Stimulated activated CD8-positive, alpha-beta memory T cell treated with anti-CD3 and anti-CD28 coated beads, Interleukin-7, amount 100 ng/mL, for 48 hours (primary cell): ENCODE measurements at places on chromosomes 1 and 21.
A peak's percentile ranks its signal among the peaks of the same experiment; 100 is the strongest.

- no peak for DNase-seq
Observed at GRCh38 chr1:246218686-246219085, 288.4 kb downstream of the SMYD3 start.

GRCh38 chr1:85707267-85707989, 805 bp downstream of the ZNHIT6 start:
- DNase-seq = no peak

DNA sequence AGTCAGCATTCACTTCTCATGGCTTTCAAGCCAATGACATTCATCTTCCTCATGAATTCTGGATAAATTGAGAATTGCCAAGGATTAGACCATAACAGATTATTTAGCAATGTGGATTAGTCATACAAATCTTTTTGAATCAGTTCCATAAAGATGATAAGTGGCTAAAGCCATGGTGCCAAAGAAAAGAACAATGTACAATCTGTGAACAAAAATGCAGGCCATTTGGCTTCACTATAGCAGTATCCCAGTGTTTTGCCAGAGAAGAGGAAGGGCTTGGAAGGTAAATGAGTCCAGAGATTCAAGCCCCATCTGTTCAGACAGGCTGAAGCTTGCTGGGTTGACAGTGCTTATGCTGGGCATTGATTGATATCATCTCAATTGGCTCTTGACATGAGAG, 376.4 kb upstream of the LRRC7 start:
- DNase-seq = no peak

DNA sequence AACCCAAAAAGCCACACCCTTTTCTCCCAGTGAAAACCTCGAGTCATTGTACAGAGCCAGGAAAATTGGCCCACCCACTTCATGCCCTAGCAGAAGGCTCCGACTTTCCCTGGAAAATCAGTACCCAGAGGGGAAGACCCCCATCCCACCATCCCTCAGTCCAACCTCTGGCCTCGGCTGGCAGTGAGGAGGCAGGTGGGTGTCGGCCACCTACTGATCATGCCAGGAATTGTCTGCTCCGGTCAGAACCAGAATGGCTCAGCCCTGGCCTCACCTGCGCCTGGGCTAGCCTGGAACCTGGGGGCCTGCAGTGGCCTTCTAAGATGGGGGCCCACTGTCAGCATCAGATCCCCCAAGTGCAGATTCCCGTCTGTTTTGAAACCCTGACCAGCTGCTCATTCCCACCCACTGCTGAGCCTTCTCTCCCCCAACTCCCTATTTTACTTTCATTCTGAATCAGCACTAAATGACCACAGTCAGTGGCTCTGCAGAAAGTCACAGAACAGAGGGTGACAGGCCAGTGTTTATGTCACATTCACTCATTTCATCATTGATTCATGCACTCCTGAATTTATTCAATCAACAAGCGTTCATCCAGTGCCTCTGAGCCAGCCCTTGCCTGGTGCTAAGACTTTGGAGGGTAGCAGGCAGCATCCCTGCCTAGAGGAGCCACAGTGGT, 3.0 kb upstream of the S100A9 start:
- no peak for DNase-seq

DNA sequence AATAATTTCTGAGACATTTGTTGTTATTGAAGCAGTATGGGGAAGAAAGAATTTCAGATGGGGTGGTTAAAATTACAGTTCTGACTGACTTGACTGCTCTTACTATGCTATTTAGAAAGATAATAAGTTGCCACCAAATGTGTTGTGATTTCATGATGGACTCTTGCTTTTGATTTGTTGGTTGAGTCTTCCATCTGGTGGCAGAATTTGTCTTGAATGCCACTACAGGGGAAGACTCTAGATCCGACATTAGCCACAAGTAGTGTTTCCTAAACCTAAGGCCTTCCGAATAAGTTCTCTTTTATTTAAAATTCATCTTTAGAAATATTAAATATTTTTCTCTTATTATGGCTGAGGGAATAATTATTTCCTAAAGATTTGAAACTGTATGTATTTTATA, 190.9 kb upstream of the ADGRL4 start:
- DNase-seq = no peak

DNA sequence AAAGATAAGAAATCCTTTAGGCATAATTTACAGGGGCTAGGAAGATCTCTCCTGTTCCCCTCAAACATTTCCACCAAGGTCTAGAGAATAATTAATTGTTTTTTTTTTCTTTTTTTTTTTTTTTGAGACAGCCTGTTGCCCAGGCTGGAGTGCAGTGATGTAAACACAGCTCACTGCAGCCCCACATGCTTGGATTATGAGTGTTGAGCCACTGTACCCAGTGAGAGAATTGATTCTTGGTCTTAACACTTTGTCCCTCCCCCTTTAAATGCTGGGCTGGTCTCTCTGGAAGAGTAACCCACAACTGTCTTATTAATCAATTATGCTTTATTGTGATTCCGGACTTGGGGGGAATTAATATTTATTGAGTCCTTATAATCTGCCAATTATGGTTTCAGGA, 33.4 kb downstream of the ATF3 start:
- no peak for DNase-seq

- DNase-seq = no peak
Observed at GRCh38 chr21:41102281-41102680, 65.7 kb upstream of the BACE2 start.

- DNase-seq = no peak
Observed at GRCh38 chr1:230704830-230705229, 9.1 kb downstream of the AGT start.

DNA sequence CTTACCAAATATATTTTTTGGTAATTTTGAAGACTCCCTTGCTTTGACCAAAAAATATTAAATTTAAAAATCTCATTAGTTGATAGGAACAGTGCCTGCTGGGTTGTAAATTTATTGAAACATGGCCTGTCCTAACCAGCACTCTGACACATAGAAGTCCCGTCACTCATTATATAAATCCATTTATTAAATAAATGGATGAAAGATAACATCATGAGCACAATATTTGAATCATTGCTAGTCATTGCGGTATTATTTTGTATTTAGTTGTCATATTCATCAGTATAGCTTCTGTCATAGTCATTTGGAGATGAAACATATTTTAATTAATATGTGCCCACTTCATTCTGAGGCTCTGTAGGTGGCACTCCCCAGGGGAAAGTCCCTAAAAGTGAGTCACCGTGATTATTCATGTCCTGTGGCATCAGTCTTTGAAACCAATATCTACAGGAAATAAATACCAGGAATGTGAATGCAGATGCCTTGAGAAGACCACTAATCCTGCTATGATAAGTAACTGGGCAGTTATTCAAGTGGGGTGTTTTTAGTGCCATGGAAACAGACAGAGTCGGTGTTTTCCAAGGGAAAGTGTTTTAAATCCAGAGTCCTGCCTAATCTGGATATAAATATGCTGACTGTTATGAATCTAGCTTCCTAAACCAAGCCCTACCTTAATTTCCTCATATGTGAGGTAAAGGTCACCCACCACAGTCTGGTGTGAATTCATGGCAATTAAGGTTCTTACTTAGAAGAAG, 302.0 kb downstream of the DUSP10 start:
- peak; percentile 32 for DNase-seq

- DNase-seq = no peak
Observed at GRCh38 chr1:78836726-78837125, 169.8 kb downstream of the ADGRL4 start.

DNA sequence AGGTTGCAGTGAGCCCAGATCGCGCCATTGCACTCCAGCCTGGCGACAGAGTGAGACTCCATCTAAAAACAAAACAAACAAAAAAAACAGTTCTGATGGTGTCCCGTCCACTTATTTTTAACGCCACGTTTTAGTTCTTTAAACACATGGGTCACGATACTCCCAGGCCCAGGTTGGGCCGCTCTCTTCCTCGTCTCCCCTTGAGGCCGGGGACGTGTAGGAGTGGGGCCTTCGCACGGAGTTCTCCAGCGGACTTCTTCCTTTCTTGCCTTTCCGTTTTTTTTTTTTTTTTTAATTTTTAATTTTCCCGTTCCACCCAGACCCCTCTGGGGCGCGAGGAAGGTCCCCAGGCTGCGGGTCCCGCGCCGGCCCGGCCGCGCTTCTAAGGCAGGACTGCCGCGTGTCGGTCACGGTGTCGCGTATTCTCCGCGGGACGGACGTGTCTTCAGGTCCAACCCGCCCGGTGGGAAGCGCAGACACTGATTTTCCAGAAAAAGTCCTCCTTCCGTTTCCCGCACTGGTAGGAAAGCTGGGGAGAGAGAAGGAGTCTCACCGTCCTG, 47.5 kb upstream of the SLC19A1 start:
- DNase-seq = no peak
